Ureter (tissue), 1 donor: ENCODE measurements at places on chromosomes 1 and 21. TPM values are rescaled to one million over a fixed set of nuclear protein-coding genes. Genes with fewer than 3 reads are reported as not detected.

Gene SYDE2
- total RNA-seq = 17.0 TPM

Gene LCE1B
- total RNA-seq = not detected

Gene PTGFR
- 4.6 TPM for total RNA-seq

Gene SLAMF7
- 24.0 TPM for total RNA-seq

Gene TRIM45
- 8.0 TPM for total RNA-seq

Gene ITGB2
- 35.7 TPM for total RNA-seq

Gene UTS2
- total RNA-seq = not detected

Gene MUTYH
- total RNA-seq = 34.2 TPM

Gene PSMB4
- total RNA-seq = 205 TPM
